ENCODE measurements at places on chromosomes 4 and X.

DNA sequence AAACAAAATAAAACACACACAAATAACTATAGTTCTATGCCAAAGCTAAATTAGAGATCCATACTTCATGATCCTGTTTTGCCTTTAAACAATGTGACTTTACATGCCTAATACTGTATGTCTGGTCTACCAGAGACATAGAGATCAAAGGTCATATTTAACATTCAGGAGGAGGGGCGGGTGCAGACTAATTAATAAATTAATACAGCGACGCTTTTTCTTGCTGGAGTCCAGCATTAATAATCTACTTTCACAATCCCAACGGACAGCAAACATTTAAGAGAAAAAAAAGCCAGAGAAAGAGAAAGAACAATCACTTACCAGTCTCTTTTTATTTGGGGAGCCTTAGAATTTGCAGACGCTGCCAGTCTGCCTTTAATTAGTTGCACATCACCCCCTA, 509 bp downstream of the CXXC4 start:
- DNase-seq, result no peak

GRCh38 chr4:107388736-107389274, 331.2 kb downstream of the PAPSS1 start:
- DNase-seq, result no peak

GRCh38 chr4:111681751-111682150, 463.5 kb upstream of the FAM241A start:
- DNase-seq, result no peak

DNA sequence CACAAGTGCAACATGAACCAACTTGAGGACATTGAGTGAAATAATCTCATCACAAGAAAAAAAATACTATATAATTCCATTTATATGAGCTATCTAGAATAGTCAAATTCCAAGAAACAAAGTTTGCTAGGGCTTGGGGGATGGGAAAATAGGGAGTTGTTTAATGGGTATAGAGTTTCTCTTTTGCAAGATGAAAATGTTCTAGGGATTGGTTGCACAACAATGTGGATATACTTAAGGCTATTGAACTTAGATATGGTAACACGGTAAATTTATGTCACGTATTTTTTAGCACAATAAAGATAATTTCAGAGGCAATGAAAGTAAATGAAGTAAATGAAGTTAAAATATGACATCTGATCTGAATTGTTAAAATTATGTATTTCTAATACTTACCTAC, 7.9 kb downstream of the MFSD8 start:
- DNase-seq, result no peak

DNA sequence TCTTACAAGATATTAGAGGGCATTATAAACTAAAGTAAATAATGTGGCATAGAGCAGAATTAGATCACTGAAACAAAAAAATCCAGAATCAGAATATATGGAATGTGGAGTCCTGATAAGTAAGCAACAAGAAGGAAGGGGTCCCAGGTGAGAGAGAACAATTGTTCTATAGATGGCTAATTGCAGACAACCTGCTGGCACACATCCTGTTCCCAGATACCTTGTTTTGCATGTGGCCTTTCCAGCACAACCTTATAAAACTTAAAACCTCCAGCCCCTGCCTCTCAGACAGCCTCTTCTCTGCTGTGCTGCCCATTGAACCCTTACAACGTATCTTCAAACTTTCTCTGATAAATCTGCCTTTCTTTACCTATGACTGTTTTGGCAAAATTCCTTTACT, 4.7 kb upstream of the ZNF674 start:
- DNase-seq, result no peak

- DNase-seq, result no peak
These were observed 1243.8 kb upstream of the ADGRL3 start for GRCh38 chr4:59956366-59956765.

GRCh38 chrX:79182616-79183015, 38.1 kb downstream of the GPR174 start:
- no peak for DNase-seq

GRCh38 chr4:28004520-28004919, 1143.9 kb downstream of the STIM2 start:
- no peak for DNase-seq

DNA sequence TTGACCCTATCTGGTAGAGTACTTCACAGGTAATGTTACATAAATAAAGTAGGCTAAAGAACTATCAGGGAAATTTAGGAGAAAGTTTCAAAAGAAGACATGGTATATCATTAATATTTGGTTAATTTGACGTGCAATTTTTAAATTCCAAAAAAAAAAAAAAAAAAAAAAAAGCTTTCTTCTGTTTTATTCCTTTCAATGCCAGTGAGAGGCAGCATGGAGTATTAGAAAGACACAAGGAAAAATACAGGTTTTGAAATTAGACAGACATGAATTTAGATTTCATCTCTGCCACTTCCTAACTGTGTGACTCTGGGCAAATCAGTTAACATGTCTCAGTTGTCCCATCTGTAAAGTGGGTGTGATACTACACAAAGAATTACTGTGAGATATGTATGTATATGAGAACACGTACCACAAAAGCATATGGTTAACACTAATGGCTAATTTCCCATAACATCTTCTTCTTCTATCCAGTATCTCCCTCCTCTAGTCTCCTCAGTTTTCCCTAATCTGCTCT, 132.5 kb downstream of the GPC3 start:
- no peak for DNase-seq

GRCh38 chr4:8176547-8177399, 18.2 kb upstream of the ABLIM2 start:
- peak; percentile 84 for DNase-seq

- peak; percentile 86 for DNase-seq
These were observed at the start of gene BMPR1B for GRCh38 chr4:94757192-94758140. BMPR1B (plus strand) TSS chr4:94757955; CDS start chr4:95104425, 346,470 bp downstream.

DNA sequence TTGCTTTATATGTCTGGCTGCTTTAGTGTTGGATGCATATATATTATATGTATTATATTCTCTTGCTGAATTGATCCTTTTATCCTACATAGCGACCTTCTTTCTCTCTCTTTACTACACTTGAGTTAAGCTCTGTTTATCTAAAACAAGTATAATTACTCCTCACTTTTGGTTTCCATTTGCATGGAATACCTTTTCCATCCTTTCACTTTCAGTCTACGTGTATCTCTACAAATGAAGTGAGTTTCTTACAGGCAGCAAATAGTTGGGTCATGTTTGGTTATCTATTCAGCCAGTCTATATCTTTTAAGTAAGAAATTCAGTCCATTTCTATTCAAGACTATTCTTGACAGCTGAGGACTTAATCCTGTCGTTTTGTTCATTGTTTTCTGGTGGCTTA, 167.5 kb upstream of the USP38 start:
- no peak for DNase-seq

GRCh38 chrX:10892621-10893225, 218.4 kb upstream of the HCCS start:
- peak; percentile 16 for DNase-seq

- DNase-seq, result no peak
These were observed 105.1 kb upstream of the GRPR start for GRCh38 chrX:16018291-16018690.

- DNase-seq, result no peak
These were observed 202.3 kb upstream of the RASGEF1B start for GRCh38 chr4:81673961-81674360.

DNA sequence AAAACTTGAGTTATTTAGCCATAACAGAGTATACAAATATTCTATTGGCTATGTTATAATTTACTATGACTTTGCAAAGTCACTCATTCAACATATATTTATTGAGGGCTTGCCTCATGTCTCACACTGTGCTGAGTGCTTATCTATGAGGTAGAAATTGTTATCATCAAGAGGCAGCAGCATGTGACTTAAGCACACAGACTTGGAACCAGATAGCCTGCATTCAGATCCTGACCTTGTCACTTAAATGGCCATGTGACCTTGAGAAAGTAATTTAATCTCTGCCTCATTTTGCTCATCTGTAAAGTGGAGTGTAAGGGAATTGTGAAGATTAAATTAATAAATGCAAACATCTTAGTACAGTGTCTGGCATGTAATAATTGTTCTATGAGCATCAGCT, 10.1 kb upstream of the EXOSC9 start:
- no peak for DNase-seq

DNA sequence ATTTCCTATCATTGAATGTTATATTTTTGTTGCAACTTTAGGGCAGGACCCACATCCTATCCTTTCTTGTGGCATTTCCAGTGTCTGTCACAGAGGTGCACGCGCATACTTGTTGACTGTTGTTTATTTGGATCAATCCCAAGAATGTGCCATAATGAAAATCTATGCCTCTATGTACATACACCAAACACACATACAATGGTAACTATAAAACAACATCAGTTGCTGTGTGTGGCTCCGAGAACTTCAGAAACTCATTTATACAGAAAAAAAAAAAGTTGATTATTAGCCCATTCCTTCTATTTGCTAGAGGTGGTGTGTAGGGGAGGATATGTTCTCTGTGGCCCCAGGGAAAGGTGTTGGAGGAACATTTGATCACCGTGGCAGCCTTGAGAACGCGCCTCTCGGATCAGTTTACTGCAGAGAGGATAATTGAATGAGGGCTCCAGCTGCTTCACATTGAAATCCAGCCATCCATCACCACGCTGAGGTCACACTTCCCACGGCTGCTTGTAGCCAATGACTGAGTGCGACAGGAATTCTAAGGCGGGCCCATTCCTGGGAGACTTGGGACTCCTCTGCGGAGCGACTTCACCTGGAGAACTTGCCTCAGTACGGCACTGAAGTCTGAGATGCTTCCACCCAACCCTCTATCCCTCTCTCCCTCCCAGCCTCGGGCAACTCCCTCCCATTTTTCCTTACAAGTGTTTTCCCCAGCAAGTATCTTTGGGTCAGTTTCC, 19.5 kb downstream of the SMPX start:
- DNase-seq, result no peak

DNA sequence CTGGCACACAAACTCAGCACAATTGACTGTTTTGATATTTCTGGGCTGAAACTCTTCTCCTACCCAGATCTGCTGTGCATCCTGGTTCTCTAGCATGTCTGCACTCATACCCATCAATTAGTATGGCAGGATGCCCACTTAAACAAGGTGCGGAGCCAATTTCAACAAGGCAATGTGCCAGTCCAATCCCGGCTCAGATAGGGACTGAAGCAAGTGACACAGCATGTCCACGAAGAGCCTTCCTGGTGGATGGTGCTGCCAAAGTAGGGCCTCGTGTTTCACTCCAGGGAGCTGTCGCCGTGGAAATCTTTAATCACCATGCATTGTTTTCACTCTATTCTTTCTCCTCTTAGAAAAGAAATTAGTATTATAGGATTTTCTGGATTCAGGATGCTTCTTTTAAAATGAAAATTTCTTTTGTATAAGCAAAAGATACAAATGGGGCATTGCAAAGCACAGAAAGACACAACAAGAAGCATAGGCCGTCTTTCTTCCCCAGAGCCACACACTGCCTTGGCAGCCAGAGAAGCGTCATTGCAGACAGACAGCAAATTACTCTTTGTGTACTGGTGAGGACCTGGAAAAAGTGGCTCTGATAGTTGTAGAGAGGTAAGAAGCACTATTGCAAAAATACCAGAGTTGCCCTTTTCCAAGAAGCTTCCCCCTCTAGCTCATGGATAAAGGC, 40.6 kb upstream of the LSM6 start:
- DNase-seq, result no peak

- DNase-seq, result no peak
These were observed 75.9 kb upstream of the LEF1 start for GRCh38 chr4:108244606-108245005.

DNA sequence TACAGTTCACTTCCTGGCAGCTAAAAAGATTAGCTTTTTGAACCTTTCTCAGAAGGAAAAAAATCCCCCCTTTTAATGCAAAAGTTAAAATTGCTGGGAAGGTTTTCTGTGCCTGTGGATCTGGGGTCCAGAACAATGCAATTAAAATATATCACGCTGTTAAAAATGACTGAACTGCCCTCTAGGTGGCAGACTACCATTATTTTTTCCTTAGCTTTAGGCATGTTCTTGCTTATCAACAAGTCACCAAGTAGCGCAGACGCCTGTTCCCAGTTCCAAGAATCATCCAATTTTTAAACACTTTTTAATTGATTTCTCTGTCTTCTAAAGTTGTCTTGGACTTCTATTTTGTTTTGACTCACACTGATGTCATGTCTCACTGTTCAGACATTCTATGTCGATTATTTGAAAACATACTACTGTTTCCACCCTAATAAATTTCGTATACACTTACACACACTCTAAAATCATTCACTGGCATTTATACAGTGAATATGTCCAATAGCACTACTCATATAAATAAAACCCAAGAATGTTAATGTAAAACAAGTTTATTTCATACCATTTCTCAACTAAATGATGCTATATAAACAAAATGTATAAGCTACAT, 661.6 kb downstream of the RAPGEF2 start:
- DNase-seq, result peak; percentile 43

DNA sequence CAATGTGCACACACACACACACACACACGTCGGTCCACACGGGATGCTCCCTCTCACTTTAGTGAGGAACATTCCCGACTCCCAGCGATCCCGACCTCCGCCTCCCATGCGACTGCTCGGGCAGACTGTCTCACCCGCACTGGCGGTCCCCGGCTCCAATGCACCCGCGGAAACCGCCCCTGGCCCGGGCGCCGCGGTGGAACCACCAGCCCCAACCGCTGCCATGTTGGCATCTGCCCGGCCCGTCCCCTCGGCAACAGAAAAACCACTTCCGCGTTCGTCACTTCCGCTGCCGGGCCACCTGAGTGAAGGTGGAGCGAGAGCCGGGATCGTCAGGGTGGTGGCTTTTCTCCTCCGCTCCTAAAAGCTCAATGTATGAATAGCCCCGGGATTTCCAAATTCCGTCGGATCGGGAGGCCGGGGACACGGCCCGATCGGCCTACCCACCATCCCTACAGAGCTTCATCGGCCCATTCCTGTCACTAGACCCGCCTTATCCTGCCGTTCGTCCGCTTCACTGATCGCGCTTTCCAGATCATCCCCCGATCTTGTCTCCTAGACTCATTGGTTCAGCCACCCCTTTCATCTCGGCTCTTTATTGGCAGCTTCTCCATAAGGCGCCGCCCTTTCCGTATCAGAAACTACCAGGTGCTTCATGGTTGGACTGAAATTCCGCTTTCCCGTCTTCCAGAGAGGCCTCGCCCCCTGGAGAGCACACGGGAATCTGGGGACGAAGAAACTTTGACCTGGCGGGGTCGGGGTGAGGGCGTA, at the start of gene SLC35A2:
Gene SLC35A2, minus strand, starts transcription at position 235 of the 771 bp plus-strand sequence. Its CDS starts 10 bp downstream, at position 225.
- peak; percentile 80 for DNase-seq

- no peak for DNase-seq
These were observed 31.6 kb downstream of the KANTR start for GRCh38 chrX:53125506-53125905.

DNA sequence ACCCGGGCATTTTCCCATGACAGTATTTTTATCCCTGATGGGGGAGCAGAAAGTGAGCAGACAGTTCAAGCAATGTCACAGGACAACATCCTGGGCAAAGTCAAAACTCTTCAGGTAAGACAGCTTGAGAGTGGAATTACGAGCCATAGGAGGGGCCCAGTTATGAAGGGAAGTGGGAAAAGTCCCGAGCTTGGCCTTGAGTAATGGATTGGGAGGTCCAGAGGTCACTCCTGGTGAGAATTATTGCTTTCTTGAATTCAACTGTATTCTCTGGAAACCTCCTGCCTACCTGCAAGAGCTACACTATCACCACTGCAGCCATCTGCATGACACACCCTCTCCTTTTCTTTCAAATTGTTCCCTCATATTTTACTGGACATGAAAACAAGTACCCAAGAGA, 89.1 kb downstream of the AASDH start:
- DNase-seq, result no peak
